ENCODE measurements at places on chromosomes 6 and 20.

DNA sequence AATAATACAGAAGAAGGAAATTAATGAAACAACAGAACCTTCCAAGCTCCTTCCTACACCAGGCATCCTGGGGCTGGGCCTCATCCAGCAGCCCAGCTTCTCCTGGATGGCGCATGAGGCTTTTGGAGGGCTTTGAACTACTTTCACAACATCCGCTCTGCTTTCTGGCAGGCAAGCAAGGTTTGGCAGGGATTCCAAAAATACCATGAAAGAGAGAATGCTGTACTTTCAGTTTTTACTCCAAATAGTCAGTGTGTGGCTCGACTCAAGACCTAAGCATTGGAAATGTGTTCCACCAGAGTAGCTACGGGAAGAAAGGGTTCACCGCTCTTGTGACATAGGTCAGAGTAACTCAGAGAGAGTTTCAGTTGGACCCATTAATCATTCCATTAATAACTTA is 125.4 kb downstream of the OPRM1 start:
- DNase-seq: peak; percentile 39

DNA sequence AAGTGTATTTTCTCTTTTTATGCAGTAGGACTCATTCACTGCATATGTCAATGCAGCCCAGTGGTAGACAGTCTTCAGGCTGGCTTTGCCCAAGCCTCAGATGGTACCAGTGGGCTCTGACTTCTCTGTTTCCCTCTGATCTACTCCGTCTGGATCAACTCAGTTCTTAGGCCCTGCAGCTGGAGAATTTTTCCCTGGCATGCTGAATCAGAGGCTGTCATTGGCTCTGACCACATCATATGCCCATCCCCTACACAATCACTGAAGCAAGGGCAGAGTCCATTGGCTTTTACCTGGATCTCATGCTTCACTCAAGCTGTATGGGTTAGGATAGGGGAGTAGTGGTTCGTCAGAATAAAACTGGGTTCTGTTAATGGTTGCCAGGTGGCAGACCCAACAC is 57.8 kb downstream of the KIZ start:
- DNase-seq: no peak

GRCh38 chr6:26431258-26432172 is 8.8 kb upstream of the BTN3A3 start:
- DNase-seq: no peak

DNA sequence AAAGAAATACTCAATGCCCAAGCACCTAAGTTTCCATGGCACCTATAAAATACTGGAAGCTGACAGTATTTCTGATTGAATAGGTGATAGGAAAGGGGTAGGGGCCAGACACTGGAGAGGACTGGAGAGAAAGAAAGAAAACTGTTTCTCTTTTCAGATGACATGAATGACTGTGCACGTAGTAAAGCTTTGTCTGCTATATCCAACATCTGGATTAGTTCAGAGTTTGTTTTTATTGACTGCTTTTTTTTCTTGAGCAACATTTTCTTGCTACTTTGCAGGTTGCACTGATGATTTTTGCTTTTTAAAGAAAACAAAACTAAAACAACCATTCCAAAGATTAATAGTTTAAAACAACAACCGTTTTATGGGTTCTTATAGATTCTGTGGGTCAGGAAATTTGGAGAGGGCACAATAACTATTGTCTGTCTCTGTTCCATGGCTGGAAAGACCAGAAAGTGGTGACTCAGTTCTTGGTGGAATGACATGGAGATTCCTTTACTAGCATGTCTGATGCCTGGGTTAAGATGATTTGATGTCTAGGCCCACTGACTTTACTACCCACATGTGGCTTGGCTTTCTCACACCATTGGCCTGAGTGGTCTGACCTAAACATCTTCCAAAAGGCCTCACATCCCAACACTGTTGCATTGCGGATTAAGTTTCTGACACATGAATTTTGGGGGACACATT is 12.2 kb upstream of the LRP11 start:
- no peak for DNase-seq

GRCh38 chr6:46254331-46254730 is 83.6 kb upstream of the ENPP5 start:
- no peak for DNase-seq

GRCh38 chr20:12837646-12838045 is 171.1 kb upstream of the SPTLC3 start:
- DNase-seq: no peak

- no peak for DNase-seq
These were observed 368.3 kb upstream of the GJE1 start for GRCh38 chr6:141764388-141764787.

GRCh38 chr6:35220711-35221110 is 7.0 kb downstream of the SCUBE3 start:
- no peak for DNase-seq

DNA sequence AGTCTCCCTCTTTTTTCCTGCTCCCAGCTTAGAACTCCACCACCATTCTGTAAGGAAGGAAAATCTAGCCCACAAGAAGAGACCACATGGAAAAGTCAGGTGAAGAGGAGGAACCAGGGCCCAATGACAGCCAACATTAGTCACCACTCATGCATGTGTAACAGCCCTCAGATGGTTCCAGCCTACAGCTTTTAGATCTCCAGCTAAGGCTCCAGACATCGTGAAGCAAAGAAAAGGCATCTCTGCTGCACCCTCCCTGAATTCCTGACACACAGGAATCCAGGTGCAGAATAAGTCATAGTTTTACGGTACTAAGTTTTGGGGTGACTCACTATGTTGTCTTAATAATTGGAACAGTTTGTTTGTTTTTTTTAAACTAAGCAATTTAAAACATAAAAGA is 25.5 kb downstream of the DCDC2 start:
- peak; percentile 59 for DNase-seq

DNA sequence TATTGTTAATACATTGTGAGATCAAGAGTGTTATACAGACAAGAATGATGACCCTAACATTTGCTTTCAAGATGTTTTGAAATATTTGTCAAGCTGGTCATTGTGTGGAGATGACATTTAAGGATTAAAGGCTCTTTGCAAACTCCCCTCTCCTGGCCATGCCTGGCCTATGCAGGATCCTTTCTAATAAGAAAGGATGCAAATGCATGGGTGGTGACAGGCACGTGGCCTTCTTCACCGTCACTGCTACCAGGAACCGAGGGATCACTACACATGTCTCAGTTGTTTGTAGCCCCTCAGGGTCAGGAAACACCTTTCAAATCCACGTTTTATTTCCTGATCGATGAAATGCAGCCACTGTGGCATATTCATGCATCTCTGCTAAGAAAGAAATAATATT is 419.7 kb downstream of the PRKN start:
- no peak for DNase-seq

DNA sequence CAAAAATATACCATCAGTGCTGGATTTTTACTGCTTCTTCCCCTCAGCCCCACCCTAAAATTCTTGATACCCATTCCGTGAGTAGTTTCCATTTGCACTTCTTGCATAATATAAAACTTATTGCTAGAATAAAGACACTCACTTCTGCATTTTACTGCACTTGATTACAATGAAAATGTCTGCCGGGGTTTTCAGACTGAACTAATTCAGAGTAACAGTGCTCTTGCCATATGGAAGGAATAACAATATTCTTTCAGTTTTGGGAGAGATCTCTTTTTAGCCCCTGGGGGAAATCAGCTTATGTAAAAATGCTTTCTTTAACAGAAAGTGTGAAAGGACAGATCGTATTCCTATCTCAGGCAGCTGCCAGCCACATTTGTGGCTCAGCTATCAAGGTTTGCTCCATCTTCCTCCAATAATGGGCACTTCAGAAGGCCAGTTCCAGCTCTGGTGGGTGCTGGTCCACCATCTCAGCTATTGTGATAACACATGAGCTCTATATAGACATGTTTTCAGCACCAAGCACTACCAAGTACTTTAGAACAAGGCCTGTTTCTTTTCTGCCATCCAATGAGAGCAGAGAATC is 8.9 kb downstream of the SMLR1 start:
- DNase-seq: no peak

GRCh38 chr6:12648171-12648570 is 68.4 kb upstream of the PHACTR1 start:
- no peak for DNase-seq
